Right atrium auricular region (tissue), 2 donors: ENCODE measurements at places on chromosomes 6 and 20.

- no peak for DNase-seq
Measured at GRCh38 chr6:50843842-50844241, 25.2 kb downstream of the TFAP2B start.

GRCh38 chr6:165664559-165665383, 1.7 kb upstream of the PDE10A start:
- no peak for DNase-seq

GRCh38 chr6:168197636-168198301, 118.8 kb upstream of the FRMD1 start:
- no peak for DNase-seq

DNA sequence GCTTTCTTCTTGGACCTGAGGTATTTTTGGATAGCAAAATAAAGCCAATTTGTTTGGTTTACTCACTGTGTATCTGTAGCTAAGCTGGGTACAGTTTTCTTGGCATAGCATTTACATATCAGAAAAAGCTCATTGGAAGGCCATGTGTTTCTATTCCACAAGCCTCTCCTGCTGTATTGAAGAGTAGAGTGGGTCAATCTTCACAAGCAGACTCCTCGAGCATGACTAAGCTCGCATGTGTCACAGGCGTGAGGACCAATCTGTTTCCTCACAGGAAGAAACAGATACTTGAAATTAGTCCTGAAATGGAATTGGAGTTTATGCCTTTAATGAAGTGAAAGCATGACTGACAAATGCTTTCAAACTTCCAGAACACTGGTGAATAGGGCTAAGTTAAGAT, 1279.0 kb upstream of the MAP3K7 start:
- DNase-seq, result no peak

DNA sequence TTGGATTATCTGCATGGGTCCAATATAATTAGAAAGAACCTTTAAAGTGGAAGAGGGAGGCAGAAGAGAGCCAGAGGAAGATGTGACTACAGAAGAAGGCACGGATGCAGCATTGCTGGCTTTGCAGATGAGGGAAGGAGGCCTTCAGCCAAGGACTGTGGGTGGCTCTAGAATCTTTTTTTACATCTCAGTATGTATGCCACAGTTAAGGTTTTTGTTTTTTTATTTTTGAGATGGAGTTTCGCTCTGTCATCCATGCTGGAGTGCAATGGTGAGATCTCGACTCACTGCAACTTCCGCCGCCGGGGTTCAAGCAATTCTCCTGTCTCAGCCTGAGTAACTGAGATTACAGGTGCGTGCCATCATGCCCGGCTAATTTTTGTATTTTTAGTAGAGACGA, 49.3 kb downstream of the MCM8 start:
- DNase-seq, result no peak

GRCh38 chr6:39896701-39897100, 37.6 kb downstream of the MOCS1 start:
- DNase-seq, result no peak

DNA sequence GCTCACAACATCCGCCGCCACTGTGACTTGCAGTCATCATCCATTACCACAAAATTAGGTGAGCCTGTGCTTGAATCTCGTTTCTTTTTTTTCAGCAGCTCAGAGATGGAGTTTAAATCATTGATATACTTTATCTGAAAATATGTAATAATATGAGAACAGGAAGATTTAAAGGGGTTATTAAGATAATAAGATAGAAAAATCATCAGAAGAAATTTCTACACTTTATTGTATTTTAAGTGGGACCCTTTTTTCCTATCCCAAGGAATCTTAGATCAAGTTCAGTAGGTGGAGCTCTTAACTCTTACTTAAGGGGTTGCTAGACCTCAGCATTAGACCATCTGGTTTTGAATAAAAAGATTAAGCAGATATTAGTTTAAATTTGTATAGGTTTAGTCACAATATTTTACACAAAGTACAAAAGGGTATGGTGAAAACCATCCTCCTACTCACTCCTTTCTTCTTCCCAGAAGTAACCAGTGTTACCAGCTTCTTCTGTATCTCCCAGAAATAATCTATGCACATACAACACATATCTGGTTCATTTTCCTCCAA, 9.4 kb upstream of the NCOA7 start:
- no peak for DNase-seq

DNA sequence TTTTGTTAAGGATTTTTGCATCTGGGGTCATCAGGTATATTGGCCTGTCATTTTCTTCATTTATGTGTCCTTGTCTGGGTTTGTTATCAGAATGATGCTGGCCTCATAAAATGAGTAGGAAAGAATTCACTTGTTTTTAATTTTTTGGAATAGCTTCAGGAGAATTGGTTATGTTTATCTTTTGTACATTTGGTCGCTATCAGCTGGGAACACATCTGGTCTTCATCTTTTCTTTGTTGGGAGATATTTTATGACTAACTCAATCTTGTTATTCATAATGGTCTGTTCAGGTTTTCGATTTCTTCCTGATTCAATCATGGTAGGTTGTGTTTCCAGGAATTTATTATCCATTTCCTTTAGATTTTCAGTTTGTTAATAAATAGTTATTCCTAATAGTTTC, 207.5 kb upstream of the ASCC3 start:
- no peak for DNase-seq

DNA sequence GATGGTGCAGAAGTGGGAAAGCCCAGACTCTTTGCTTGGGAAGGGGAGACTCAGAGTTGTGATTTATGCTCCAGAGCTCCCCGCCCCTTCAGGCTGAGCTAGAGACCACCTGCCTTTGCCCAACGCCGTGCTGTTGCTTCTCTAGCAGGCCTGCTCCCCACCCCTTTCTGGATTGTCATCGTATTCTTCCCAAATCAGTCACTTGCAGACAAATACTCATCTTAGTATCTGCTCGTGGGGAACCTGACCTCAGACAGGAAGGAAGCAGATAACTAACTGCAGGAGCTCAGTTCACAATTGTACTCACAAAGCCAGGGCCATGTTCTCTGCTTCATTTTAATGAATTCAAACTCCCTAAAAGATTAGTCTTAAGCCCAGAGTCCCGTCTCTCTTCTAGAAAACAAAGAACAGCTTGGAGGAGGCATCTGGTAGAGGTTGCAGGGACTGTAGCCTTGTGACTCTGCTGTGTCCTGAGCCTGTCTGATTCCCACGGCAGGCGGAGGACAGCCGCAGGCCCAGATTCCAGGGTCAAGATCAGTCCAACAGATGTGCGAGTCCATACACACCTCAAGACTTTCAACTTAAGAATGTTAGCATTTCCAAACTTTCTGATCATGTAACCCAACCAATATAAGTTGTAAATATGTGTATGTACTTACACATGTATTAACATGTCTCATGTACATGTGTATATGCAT, 57.2 kb upstream of the GGTLC1 start:
- no peak for DNase-seq

GRCh38 chr20:57330998-57331397, 1.4 kb downstream of the SPO11 start:
- DNase-seq, result no peak

DNA sequence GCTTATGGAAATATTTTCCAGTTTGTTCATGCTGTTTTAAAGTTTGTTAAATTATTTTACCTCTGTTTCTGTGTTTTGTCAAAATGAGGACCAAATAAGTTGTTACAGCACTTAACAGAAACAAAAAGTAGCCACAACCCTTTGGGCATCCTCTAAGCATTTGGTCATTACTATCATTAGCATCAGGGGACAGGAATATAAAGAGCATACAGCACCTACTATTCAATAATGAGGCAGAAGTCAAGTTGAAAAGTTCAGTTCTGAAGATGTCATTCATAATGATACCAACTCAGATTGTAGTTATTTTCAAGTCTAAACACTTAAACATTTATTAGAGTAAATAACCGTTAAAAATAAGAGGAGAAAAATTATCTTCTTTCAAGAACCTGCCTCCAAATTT, 862.3 kb upstream of the FLRT3 start:
- DNase-seq, result no peak

- DNase-seq, result no peak
Measured at GRCh38 chr6:113632220-113632864, 224.8 kb upstream of the MARCKS start.

DNA sequence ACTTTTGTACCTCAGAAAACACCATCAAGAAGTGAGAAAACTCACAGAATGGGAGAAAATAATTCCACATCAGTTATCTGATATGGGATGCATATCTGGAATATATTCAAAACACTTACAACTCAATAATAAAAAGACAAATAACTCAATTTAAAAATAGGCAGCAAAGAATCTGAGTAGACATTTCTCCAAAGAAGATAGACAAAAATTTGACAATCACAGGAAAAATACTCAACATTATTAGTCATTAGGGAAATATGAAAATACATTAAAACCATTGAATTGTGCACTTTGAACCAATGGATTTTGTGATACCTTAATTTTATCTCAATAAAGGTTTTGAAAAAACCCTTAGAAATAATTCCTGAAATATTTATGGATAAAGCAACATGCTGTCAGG, 36.9 kb upstream of the STMND1 start:
- DNase-seq, result no peak

- DNase-seq, result no peak
Measured at GRCh38 chr6:152267967-152268845, 369.0 kb downstream of the SYNE1 start.

DNA sequence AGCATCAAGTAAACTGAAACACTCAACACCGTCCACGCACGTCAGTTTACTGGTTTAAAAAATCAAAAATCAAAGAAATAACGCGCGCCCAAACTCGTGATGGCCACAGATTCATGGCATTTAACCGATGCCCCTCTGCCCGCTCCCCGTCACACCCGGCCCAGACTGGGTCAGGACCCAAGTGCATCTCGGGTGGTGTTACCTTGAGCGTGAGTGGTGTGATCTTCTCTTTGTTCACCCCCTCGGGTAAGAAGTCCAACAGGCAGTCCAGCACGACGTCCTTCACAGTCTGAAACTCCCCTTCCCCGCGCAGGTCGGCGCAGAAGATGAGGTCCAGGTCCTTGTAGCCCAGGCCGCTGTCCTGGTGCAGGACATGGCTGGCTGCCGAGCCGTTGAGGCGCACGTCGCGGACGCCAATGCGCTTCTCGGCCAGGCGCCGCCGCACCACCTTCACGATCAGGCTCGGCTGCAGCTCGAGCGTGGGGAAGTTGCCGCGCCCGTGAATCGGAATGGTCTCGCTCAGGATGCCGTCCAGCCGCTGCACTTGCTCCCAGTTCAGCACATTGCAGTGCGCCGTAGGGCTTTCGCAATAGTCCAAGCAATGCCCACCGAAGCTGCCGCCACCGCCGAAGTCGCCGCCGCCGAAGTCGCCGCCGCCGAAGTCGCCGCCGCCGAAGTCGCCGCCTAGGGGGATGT, 945 bp downstream of the TENT5A start:
- DNase-seq, result peak; percentile 74

DNA sequence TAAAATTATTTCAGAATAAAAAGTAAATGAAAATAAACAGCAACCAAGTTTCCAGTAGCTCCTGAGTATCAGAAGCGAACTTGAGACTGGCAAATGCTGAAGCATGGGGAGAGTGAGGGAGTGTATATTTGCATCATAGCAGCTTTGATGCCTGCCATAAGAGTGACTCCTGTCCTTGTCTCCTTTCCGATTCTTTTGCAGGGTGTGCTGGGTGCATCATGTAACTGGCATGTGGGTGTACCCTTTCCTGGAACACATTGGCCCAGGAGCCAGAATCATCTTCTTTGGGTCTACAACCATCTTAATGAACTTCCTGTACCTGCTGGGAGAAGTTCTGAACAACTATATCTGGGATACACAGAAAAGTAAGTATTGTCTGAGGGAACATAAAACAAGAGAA, 117.4 kb downstream of the ADAT2 start:
- DNase-seq, result no peak

- no peak for DNase-seq
Measured at GRCh38 chr6:81984599-81984998, 232.1 kb upstream of the TENT5A start.

- DNase-seq, result no peak
Measured at GRCh38 chr6:98280492-98280891, 553.9 kb upstream of the POU3F2 start.

DNA sequence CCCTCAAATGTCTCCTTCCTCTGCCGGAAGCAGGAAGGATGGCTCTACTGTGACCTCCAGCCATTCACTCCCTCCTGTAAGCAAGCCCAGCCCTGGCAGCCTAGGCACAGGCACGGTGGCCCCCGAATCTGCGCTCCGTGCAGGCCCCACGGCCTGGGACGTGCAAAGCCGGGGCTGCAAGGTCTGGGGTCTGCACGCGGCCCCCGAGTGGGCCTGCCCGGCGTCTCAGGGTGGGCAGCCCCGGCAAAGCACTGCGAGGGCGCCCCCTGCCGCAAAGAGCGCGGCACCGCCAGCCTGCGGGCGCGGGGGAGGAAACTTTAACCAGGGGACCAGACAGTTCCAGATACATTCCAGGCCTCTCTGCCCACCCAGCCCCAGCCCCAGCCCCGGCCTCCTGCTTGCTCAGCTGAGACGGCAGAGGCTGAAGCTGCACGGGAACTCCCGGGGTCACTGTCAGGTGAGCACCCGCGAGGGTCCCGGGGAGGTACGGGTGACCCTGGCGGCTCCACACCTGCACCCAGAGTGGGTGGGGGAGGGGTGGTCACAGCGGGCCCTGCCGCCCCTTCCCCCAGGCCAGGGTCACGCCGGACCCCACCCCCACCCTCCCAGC, 98.8 kb downstream of the ASXL1 start:
- no peak for DNase-seq

DNA sequence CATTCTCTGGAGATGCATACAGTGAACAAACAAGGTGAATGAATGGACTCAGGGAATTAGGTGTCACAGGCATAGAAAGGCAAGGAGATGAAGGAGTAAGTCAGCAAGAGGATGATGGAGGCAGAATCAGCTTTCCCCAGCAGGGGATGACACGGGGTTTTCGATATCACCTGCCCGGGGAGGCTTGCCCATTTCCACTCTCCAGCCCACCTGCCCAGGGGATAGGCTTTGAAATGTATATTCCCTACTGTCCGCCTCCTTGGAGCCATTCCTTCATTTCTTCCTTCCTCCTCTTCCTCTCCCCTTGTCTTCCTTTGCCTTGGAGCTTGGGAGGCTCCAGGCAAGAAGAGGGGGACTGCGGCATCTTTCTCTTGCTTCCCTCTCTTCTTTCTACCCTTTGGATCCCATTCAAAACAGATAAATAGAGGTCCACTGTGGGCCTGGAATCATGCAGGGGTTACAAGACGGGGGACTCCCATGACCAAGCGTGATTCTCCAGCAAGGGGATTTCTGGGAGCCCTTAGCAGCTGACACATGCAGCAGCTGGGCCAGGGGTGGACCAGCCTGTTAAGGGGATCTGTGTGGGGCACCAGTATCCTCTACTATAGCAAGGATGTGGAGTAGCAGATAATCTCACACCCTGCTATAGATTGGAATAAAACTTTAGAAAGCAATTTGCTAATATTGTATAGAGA, 23.5 kb upstream of the RNF24 start:
- DNase-seq, result no peak

DNA sequence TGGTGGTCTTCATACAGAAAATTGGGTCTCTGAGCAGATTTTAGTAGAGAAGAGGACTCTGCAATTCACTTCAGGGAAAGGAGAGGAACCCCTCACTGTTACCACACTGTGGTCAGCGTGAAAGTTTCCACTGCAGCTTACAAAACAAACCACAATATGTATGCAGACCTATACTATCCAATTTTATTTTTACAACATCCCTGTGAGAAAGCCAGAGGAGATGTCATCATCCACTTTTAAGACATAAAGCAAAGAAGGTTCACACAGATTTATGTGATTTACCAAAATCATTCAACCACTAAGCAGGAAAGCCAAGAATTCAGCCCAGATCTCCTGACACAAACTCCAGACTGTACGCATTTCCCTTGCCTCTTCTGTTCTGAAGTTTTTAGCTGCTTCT, 442.4 kb downstream of the FRK start:
- DNase-seq, result no peak
